ENCODE measurements at places on chromosomes 3 and 15.
A peak's percentile ranks its signal among the peaks of the same experiment; 100 is the strongest.

- peak within 1 kb of the TSS; percentile 69 for H3K4me3 ChIP-seq
- peaks cover 20% of the 10 kb centered on the region for H3K4me1 ChIP-seq
- H3K36me3 ChIP-seq, result no peaks in the 10 kb centered on the region
Observed at GRCh38 chr15:41493205-41493901, at the start of gene ITPKA. Gene ITPKA (plus strand): TSS chr15:41493874. CDS start chr15:41493928, 54 bp downstream.

GRCh38 chr15:67049351-67050044 is 15.9 kb upstream of the SMAD3 start:
- peaks cover 42% of the 10 kb centered on the region for H3K4me1 ChIP-seq
- no peaks in the 10 kb centered on the region for H3K27me3 ChIP-seq
- DNase-seq, result no peak
- no peaks in the 10 kb centered on the region for H3K36me3 ChIP-seq
- peak overlapping the region; percentile 99 for H3K27ac ChIP-seq

- H3K27me3 ChIP-seq, result no peaks in the 10 kb centered on the region
- H3K4me3 ChIP-seq, result no peak overlapping the region
- H3K4me1 ChIP-seq, result peaks cover 16% of the 10 kb centered on the region
- H3K36me3 ChIP-seq, result peaks cover 14% of the 10 kb centered on the region
- no peak for DNase-seq
- no peak overlapping the region for H3K27ac ChIP-seq
Observed at GRCh38 chr15:74892313-74892712, 2.5 kb downstream of the MPI start.

DNA sequence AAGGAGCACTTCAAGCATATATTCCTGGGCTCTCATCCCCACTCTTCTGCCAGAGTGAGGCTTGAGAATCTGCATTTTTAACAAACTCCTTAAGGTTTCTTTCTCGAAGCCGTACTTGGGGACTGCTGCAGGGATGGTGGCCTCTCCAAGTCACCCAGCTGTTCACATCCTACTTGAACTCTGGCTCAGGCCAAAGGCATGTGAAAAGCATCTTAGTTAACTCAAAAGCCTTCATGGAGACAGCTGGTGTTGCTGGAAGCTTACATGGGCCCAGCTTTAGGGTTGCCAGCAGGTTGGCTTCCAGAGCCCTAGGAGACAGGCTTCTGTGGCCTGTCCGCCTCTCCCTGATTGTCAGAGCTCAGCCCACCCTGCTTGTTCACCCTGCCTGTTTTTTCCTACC is 139.2 kb downstream of the THSD4 start:
- DNase-seq, result no peak
- H3K36me3 ChIP-seq, result no peaks in the 10 kb centered on the region
- no peaks in the 10 kb centered on the region for H3K27me3 ChIP-seq
- H3K4me1 ChIP-seq, result peaks cover 4% of the 10 kb centered on the region
- no peak overlapping the region for H3K27ac ChIP-seq

- DNase-seq, result no peak
- H3K36me3 ChIP-seq, result no peaks in the 10 kb centered on the region
- no peak overlapping the region for H3K4me3 ChIP-seq
- H3K4me1 ChIP-seq, result no peaks in the 10 kb centered on the region
- H3K27me3 ChIP-seq, result no peaks in the 10 kb centered on the region
Observed at GRCh38 chr3:18250991-18251390, 174.1 kb downstream of the SATB1 start.

- no peaks in the 10 kb centered on the region for H3K36me3 ChIP-seq
- H3K27me3 ChIP-seq, result no peaks in the 10 kb centered on the region
- H3K4me1 ChIP-seq, result no peaks in the 10 kb centered on the region
- DNase-seq, result no peak
- no peak overlapping the region for H3K4me3 ChIP-seq
- H3K27ac ChIP-seq, result no peak overlapping the region
Observed at GRCh38 chr15:94164202-94164807, 67.1 kb upstream of the MCTP2 start.
